Activated CD4-positive, alpha-beta T cell treated with anti-CD3 and anti-CD28 coated beads, Interleukin-2, amount 50 U/mL, for 48 hours (primary cell): ENCODE measurements at places on chromosomes 12 and 14.
A peak's percentile ranks its signal among the peaks of the same experiment; 100 is the strongest.

- no peak for DNase-seq
Measured at GRCh38 chr12:59847127-59847526, 251.3 kb downstream of the SLC16A7 start.

GRCh38 chr12:61564466-61564865, 695.7 kb upstream of the USP15 start:
- no peak for DNase-seq

DNA sequence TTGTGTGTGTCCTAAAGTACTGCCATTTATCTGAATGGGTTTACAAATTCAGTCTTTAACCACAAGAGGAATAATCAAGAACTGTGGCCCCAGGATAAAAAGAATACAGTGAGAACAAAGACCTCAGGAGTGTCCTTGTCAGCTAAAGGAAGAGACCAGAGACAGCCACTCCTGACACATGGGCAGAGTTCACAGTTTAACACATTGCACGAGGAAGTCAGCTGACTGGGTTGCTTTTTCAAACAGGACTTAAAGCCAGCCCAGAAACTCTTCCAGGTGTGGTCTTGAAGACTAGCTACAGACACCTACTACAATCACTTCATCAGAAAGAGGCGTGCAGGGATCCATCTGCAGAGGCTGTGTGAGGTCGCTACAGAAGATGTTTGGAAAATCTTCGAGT, 42.8 kb downstream of the GNS start:
- DNase-seq: no peak

GRCh38 chr14:24607081-24607480, 2.4 kb downstream of the GZMH start:
- DNase-seq: no peak

- DNase-seq: no peak
Measured at GRCh38 chr14:30045720-30046119, 118.1 kb upstream of the PRKD1 start.

GRCh38 chr12:5723711-5724252, 221.3 kb downstream of the ANO2 start:
- no peak for DNase-seq

- DNase-seq: no peak
Measured at GRCh38 chr12:104852896-104853295, 105.2 kb downstream of the SLC41A2 start.

DNA sequence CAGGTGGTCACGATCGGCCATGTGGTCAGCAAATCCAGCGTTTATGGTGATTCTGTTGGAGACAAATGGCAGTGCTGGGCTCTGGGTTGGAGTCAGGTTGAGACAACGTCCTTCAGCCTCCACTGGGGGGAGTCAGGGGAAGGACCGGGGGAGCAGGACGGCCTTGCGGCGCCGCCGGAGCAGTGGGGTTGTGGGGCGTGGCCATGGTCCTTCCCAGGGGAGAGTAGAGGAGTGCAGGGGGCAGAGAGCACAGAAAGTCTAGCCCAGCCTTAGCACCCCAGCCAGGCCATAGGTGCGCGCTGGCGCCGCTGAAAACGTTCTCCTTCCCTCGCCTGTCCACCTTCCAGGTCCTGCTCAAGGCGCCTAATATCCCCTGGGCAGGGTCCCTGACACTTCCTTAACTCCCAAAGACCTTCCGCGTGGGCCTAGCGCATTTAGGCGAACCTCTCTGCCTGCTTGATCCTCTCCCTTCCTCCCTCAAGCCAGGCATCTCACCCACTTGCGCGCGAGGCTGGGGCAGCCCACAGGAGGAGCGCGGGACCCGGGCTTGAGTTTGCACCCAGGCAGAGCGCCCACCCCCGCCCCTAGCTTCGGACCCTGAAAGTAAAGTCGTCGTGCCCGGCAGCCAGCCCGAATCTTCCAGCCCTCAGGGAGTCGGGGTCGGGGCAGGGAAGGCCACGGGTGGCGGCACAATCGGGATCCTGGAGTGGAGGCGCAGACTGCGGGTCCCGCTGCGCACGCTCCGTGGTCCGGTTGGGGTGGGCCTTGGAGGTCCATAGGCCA, 3.1 kb upstream of the KIF26A start:
- peak; percentile 23 for DNase-seq

DNA sequence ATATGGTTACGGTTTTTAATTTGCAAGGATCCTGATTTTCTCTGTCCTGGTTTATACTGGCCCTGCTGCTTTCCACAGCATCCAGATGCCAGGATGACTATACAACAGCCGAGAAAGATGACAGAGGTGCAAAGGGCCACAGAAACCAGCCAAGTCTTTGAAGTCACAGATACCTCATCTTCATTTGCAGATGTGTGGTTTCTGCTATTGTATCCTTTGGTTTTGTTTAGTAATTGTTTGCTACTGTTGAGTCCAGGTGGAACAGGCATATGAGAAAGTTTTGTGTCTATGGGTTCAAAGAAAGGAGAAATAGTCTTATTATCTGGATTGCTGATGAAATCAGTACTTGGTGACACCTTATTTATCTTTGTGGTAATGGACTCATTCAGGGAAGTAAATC, 17.3 kb upstream of the KLHL42 start:
- DNase-seq: no peak

DNA sequence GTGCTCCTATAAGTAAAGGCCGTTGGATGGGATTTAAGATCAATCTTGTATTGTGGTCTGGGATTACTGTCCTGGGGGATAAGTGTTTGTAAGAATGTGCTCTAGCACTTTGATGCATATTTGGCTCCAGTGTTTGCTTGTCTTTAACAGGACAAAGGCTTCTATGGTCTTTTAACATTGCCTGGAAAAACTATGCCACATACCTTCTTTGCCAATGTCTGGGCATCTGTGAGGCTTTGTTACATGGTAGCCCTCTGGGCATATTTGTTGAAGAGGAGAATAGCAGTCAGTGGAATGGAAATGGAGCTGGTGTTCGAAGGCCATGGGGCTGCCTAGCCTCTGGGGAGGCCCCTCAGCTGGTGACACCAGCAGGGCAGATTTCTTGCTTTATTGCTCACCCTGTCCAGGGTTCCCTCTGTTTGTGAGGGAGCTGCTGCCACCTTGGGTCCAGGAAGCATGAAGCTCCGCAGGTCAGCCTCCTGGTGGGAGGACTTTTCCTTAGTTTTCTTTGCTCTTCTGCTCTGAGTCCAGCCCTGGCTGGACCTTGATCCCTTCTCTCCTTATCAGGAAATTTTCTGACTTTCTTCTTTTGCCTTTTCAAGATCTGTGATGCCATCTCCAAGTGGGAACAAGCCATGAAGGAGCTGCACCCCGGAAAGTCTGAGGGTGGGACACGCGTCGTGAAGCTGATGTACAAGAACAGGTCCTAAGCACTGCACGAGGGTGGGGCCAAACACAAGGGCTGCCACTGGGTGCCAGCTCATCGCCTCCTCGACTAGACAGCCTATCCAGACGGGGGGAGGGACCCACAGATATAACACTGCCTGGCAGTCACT, 19.5 kb downstream of the PIGH start:
- no peak for DNase-seq

DNA sequence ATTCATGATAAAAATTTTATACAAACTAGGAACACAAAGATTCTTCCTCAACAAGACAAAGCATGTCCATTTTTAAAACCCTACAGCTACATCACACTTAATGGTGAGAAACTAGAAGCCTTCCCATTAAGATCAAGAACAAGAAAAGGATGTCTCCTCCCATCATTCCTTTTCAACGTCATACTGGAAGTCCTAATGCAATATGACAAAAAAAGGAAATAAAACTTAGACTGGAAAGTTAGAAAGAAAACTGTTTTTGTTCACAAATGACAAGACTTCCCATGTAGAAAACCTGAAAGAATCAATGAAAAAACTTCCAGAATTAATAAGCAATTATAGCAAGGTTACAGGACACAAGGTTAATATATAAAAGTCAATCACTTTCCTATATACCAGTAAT, 82.5 kb downstream of the NUMB start:
- DNase-seq: no peak

DNA sequence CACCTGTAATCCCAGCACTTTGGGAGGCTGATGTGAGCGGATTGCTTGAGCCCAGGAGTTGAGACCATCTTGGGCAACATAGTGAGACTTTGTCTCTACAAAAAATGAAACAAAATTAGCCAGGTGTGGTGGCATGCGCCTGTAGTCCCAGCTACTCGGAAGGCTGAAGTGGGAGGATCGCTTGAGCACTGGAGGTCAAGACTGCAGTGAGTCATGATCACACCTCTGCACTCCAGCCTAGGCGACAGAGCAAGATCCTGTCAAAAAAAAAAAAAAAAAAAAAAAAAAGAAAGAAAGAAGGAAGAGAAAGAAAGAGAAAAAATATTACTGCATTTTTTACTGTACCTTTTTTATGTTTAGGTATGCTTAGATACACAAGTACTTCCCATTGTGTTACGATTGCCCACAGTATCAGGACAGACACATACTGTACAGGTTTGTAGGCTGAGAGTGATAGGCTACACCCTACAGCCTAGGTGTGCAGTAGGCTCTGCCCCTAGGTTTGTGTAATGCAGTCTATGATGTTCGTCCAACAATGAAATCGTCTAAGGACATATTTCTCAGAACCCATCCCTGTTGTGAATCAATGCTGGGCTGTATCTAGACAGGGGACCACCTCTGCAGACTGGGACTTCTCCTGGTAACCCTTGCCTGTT, 160.4 kb upstream of the PWP1 start:
- no peak for DNase-seq

GRCh38 chr14:51444353-51445000, 204.4 kb downstream of the TMX1 start:
- DNase-seq: no peak

GRCh38 chr12:22576065-22576464, 31.7 kb upstream of the C2CD5 start:
- DNase-seq: no peak

DNA sequence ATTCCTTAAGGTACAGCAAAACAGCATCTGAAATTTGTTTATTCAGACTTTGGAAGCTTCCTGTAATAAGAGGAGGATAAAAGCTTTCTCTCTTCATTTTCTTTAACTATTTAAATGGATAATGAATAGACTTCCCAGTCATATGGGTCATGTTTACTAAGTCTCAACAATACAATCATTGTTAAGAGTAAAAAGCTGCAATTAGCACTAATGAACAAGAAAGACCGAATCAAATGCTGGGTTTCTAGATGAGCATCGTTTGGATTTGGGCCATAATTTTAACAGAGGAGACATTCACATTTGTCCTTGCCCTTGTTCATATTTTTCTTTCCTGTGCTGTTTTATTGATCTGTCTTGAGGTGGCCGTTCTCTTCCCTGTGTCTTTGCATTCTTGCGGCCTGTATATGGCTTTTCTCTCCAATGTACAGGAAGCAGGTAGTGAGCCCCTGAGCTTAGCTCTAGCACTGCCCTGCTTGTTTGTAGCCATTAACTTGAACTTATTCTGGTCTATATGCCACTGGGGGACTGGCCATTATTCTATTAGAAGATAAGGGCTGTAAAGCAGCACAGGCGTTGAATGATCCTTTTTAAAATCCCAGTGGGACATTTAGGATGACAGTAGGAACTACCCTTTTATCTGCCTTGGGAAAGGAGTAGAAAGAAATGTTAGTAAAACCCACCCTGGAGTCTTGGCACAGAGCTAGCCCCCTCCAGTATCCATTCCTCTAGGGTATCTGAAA, 34.6 kb downstream of the ABHD12B start:
- no peak for DNase-seq

DNA sequence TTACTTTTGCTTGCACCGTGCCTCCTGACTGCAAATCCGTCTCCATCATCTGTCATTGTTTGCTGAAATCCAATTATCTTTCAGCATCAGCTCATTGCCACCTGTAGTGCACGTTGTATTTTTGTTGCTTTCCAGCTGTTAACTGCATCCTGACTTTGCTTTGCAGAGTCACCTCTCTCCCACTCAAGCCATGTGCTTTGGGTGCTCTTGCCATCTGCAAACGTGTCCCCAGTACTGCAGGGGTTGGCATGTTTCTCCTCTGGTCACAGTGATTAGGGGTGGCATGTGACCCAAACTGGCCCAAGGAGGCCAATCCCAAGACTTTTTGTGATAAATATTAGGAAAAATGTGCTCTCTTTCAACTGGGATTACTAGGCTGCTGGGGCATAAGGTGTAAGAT, 10.5 kb upstream of the TMED2 start:
- no peak for DNase-seq

- DNase-seq: no peak
Measured at GRCh38 chr12:40499856-40500255, 192.4 kb upstream of the CNTN1 start.

DNA sequence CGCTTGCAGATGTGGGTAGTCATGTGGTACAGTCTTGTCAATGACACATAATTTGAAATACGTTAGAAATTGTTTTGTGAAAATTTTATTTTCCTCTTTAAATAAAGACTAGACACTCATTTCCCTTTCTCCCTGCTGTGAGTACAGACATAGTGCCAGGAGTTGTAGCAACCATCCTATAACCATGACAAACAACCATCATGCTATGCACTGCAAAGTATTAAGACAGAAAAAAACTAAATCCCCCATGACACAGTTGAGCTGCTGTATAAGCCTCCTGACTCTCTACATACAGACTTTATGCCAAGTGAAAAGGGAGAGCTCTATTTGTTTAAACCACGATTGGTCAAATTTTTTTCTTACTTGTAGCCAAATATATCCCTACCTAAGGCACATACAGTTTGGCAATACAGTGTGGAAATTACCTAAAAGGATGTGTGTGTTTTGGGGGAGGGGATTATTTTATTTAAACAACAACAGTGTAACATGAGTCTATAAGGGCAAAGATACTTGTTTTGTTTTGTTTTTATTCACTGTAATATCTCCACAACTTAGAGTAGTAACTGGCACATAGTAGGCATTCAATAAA, 45.0 kb upstream of the KRR1 start:
- no peak for DNase-seq

DNA sequence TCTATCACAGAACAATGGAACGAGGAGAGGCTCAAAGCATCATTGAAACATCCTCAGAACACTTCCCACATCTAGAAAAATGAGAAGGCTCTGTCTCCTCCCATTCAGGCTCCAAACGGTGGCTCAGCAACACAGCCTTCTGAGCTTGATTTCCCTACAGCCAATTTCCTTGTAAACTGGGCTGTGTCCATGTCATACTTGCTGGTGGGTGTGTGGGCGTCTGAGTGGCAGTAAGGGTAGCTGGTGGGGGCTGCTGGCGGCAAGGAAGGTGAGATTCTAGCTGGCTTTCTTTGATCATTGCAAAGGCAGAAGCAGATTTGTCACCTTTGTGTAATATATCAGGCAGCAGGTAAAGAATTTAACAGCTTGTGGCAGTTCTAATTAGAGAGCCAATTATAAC, 163.7 kb downstream of the CALM1 start:
- no peak for DNase-seq

DNA sequence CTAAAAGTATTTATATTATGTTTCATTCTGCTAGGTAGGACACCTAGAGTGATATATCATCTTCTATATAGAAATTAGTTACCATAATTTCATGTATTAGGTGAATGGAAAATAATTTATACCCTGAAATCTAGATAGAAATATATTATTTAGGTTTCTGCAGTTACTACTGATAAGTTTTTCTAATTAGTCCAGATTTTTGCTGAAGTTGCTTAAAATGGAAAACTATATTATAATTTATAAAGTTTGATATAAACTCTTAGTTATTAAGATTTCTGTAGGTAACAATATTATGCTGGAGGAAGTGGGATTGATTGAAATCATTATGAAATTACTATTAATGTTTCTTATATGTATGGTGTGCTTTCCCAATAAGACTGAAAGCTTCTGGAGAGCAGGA, 56.0 kb downstream of the SERPINA10 start:
- DNase-seq: no peak

- DNase-seq: no peak
Measured at GRCh38 chr14:48251290-48251689, 575.9 kb upstream of the MDGA2 start.

GRCh38 chr12:6884539-6884938, 11.4 kb upstream of the SPSB2 start:
- DNase-seq: no peak
